ENCODE measurements at places on chromosomes 12 and 14.

DNA sequence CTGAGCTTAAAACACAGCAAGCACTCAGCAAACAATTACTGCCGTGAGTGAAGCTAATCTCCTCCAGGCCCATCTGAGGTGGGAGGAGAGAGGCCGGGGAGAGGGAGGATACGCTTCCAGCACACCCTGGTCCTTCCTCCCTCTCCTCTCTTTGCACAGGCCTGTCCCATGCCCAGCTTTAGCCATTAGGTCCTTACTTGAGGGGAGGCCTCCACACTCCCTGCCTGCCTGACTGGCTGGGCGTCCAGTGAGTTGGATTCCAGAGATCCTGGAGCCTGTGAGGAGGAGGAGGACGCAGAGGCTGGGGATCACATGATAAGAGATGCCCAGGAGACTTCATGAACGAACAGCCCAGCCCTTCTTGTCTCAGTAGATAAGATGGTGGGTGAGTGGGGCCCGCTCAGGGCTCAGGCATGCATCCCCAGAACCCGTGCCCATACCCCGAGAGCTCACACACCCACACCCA lies 65.1 kb upstream of the NCOR2 start:
- no peak for DNase-seq

DNA sequence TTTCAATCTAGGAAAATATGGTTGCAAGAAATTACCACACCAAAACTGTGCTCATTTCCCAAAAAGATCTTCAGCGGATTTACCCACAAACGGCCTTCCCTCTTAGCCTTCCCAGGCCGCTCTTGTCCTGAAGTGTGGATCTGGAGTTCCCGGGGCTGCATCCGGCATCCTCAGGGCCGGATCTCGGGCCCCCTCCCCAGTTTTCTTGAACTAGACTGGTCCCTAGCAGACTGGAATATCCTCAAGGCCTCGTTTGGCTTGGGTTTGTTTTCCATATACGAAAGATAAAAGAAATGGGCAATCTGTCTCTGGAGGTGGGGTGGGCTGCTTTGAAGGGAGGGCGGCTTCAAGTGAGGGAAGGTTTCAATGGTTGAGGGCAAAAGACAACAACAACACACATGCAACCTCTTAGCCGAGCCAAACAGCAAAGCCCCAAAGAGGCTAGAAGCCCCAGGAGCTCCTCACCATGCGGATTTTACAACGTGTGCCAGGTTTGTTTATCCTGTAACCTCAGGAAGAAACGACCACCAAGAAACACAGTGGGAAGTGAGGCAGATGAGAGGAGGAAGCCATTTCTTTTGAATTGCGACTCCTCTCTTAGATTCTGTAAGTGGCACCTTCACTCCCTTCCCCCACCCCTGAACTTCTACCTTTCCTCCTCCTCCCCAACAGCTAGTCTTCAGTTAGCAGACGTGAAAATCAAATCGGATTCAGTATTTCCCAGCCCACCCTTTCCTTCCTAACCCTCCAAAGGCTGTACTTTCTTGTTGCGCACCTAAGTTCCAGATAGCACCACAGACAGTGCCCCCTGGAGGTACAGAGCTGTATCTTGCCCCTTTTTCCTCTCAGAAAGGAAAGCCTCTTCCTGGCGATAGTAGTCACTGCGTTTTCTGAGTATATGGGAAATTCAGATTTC lies 2.6 kb downstream of the MYF6 start:
- DNase-seq, result no peak

GRCh38 chr12:89373763-89374572 lies 21.7 kb upstream of the DUSP6 start:
- DNase-seq, result peak; percentile 78

DNA sequence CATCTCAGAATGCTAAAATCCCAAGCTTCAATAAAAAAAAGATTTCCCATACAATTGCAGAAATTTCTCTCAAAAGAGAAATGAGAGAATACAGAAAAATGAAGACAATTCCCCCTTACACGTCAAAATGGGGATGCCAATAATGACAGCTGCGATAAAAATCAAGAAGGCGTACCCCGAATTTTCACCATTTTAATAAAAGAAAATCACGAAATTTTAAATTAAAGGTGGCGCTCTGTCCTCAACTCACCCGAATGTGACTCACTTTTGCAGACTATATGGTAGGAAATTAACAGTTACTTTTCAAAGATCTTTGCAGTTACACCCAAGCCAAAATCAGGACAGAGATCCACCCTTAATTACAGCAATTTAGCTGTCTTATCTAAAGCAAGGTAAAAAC lies 2.1 kb downstream of the ATP2B1 start:
- no peak for DNase-seq

- DNase-seq, result peak; percentile 7
Measured at GRCh38 chr12:132327336-132328171, 1.8 kb downstream of the GALNT9 start.

DNA sequence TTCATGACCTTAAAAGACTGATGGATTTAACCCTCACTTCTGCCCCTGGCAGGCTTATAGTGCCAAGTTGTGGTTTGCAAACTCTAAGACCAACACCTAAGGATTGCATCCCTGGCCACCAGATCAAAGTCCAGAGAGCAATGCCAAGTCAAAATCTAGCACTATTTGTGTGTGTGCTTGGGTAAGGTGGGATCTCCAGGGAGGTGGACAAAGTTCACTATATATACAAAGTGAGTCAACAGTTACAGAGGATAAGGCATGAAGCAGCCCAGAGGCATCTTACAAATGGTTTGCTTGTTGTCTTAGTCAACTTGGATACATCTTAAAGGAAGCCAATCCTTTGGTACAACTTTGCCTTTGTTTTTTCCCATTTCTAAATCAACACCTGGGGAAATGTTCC lies 137.3 kb downstream of the MSRB3 start:
- no peak for DNase-seq

GRCh38 chr12:67740711-67741110 lies 92.2 kb downstream of the DYRK2 start:
- DNase-seq, result no peak

DNA sequence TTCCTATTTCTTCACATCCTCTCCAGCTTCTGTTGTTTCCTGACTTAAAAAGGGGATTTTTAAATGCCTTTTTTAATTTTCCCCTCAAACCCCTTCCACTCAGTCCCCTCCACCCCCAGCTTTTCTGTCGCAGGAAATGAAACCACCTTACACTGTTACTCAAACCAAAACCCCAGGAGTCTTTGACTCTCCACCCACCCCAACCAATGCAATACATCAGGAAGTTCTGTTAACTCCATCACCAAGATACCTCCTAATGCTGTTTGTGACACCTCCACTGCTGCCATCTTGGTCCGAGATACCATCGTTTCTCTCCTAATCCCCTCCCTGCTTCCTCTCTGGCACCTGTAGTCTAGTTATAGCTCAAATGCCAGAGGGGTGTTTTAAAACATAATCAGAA lies 25.4 kb upstream of the CPM start:
- DNase-seq, result no peak

DNA sequence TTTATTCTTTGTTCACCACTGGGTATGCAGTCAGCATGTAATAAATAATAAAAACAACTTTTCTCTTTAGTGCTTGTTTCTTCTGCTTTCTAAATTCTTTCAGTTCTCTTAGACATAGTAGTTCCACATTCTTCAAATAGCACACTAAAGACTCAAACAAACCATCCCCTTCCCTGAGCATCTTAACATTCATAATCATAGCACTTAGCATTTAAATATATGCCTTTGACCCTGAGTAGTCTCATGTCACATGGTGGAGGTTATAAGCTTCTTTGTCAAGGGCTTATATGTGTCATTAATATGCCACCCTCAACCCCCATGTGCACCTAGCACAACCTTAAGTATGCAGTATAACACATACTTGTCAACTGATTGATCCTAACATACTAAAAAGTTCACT lies 212.7 kb downstream of the PHLDA1 start:
- no peak for DNase-seq

- no peak for DNase-seq
Measured at GRCh38 chr12:25958428-25959070, at the start of gene RASSF8. RASSF8 (plus strand) TSS chr12:25958682; CDS start chr12:26055344, 96,662 bp downstream.

- no peak for DNase-seq
Measured at GRCh38 chr12:124035163-124035562, 62.1 kb downstream of the ZNF664 start.

GRCh38 chr12:62959745-62960144 lies 24.8 kb upstream of the PPM1H start:
- no peak for DNase-seq

DNA sequence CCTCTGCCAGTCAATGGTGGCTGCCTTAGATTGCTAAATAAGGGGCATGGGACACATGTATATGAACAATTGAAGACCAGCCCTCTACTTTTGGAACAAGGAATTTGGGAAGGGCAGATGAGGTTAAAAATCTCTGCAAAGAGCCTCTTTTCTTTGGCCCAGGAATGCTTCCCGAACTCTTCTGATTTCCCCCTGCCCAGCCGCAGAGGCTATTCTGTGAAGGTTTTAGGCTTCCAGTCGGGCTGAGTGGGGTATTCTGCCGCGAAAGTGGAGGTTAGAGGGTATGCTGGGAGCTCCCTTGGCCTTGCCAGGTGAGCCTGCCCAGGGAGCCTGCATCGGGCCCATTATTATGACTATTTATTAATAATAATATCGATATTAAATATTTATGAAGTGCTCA lies 1.2 kb downstream of the POU6F1 start:
- DNase-seq, result no peak

DNA sequence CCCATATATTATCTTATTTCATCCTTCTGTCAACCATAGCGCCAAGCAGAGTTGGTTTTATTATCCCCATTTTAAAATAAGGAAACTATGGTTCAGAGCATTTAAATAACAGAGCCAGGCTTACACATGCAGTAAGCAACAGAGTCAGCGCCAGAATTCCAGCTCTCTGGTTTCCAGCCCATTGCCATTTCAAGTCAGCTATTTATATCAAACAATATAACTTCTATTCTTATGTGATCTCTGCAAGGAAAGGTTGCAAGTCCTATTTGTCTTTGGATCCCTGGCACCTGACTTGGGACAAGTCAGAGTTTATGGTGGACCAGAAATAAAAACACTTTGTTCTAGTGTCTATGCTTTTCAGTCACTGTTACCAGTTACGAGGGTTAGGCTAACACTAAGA lies 174.1 kb upstream of the EEA1 start:
- no peak for DNase-seq

GRCh38 chr12:52203079-52203921 lies 11.5 kb upstream of the KRT80 start:
- no peak for DNase-seq

GRCh38 chr14:86954623-86955022 lies 1038.4 kb downstream of the GALC start:
- DNase-seq, result no peak

GRCh38 chr14:69073915-69074314 lies 79.0 kb downstream of the DCAF5 start:
- DNase-seq, result no peak

- DNase-seq, result peak; percentile 67
Measured at GRCh38 chr12:120234643-120235368, 30.7 kb downstream of the PXN start.

DNA sequence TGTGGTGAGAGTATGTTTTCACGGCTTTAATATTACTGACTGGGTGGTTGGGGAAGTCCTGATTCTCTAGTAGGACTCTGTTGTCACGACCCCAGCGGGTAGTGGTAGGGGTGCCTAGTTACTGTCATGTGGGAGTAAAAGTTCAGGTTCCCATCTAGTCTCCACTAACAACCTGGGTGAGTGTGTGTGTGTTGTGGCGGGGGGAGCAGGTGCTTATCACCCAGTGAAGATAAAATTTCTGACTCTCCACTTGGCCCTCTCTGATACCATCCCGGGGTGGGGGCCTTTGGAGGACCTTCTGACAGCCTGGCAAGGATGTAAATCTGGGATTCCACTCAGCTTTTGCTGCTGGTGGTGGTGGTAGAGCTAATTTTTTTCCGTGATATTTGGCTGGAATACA lies 35.4 kb upstream of the GUCY2C start:
- DNase-seq, result no peak

DNA sequence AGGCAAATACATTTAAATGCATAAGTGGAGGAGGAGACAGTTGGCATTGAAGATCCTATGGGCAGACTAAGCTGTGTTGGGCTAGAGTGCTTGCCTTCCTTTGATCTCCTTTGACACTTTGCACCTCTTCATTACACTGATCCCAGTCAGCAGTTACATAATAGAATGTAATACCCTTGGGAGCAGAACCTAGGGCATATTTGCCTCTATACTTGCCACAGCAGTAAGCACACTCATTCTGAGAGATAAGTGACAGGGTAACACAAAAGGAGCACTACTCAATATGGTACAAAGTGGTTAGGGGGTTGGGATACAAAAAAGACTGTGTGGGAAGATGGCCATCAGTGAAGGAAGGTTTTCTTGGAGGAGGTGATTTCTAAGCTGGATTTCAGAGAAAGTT lies 9.0 kb downstream of the MARS1 start:
- no peak for DNase-seq

DNA sequence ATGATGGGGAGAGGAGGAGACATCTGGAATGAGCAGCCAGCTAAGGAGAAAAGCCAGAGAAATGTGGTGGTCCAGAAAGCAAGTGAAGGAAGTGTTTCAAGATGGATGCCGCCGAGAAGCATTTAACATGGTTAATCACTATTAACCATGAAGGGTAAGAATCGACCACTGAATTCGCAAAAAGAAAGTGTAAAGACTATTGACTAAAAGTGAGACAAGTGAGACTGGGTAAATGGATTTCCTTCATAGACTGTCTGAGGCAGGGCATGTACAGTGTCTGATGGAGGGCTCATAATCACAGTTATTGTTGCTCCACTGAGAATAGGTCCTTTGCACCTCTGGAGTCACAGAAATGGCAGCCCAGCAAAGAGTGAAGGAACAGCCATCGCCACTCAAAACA lies 25.3 kb upstream of the CLMN start:
- no peak for DNase-seq

- DNase-seq, result no peak
Measured at GRCh38 chr12:116533343-116534251, 25.6 kb upstream of the MAP1LC3B2 start.

DNA sequence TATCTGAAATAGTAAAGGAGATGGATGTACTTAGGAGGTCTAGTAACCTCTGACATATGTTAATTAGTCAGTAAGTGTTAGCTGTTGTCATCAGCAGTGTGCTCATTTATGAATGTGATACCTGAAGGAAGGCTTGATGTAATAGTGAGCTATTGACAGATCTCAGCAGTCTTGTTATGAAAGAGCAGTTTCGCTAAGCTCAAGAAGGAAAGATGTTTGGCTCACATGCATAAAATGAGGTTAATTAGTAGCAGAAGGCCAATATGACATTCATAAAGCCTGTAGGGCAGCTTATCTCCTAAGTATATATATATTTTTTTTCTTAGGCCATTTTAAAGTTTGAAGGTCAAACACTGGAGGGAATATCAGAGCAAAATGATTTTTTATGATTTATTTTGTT lies 2.8 kb downstream of the FAM234B start:
- DNase-seq, result no peak

DNA sequence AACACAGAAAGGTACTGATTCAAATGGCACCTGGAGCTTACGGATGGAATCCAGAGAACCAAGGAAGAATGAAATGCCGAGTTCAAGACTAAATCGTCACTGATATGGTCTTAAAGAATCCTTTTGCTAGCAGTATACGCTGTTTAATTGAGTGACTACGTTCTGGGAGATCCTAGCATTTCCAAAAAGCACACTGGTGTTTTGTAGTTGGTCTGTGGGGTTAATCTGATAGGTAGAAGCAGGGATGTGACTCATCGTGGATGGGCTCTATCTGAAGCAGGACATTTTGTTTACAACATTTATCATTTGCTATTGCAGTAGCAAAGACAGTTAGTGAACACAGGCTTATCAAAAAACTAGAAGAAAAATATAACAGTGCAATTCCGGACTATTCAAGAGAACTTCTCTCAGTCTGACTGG lies 169.2 kb upstream of the HMGA2 start:
- no peak for DNase-seq

Measured in pulmonary artery endothelial cell (primary cell).